ENCODE measurements at places on chromosomes 1 and 21. TPM values are rescaled to one million over a fixed set of nuclear protein-coding genes. Genes with fewer than 3 reads are reported as not detected.

- no peak overlapping the region for H3K4me3 ChIP-seq
- H3K27ac ChIP-seq, result no peak overlapping the region
- peaks cover 13% of the 10 kb centered on the region for H3K4me1 ChIP-seq
- no peaks in the 10 kb centered on the region for H3K27me3 ChIP-seq
- no peaks in the 10 kb centered on the region for H3K36me3 ChIP-seq
Observed at GRCh38 chr1:206734499-206735142, 36.0 kb upstream of the IL19 start.

Gene LRRC71
- total RNA-seq, result not detected

DNA sequence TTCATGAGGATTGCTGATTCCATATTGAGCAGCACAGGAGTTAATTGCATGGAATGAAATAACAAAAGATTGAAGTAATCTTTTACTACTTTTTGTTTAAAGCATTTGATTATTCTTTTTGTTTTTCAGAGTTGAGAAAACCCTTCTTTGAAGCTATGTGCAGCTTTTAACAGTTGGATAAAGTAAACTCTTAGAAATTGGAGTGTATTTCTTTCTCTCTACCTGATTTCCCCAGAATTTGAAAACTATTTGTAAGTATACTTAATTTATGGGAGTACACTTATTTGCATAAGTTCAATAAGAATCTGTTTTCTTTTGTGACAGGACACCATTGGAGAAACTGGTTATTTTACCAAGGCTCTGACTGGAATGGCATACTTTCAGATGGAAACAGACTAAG lies 133.6 kb downstream of the TRIM33 start:
- H3K36me3 ChIP-seq, result peaks cover 6% of the 10 kb centered on the region
- H3K4me1 ChIP-seq, result no peaks in the 10 kb centered on the region
- H3K27me3 ChIP-seq, result no peaks in the 10 kb centered on the region
- no peak overlapping the region for H3K4me3 ChIP-seq
- DNase-seq, result no peak

DNA sequence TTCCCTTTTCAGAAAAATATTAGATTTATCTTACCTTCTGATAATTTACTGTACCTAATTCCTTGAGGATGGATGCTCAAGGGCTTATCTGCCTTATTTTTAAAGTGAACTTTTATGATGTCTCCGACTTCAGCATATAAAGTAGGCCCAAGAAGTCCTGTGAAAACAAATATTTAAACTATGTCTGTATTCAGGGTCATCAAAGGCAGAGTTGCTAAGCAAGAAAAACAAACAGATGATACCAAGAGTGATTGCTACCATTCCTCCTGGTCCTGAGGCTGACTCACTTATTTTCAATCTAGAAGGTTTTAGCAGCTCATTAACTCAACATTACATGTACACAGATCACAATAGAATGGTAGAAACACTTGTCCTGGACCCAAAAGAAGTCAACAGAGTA lies 14.1 kb downstream of the F5 start:
- peaks cover 8% of the 10 kb centered on the region for H3K27me3 ChIP-seq
- H3K27ac ChIP-seq, result no peak overlapping the region
- no peak overlapping the region for H3K4me3 ChIP-seq

Gene CCDC28B
- 16.4 TPM for total RNA-seq

Gene CXADR
- 226 TPM for total RNA-seq

- H3K27ac ChIP-seq, result no peak overlapping the region
- no peaks in the 10 kb centered on the region for H3K36me3 ChIP-seq
- H3K4me1 ChIP-seq, result no peaks in the 10 kb centered on the region
- no peak overlapping the region for H3K4me3 ChIP-seq
Observed at GRCh38 chr1:48568501-48568900, 96.5 kb upstream of the SPATA6 start.

DNA sequence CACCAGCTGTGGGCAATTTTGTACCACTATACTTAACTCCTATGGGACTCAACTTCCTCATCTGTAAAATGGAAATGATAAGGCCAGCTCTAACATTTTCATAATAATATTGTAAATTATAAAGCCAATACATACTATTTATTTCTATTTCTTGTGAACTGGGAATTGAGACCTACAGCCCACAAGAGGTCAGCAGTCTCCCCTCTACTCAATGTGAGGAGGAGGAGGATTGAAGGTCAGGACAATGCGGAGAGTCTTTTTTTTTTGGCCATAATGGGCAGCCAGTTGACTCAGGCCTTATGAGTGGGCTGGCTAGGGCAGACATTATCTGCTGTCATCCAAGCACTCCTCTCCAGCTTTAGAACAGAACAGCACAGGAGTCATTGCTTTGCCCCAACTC lies 90.5 kb downstream of the NUF2 start:
- no peak for DNase-seq
- no peak overlapping the region for H3K27ac ChIP-seq
- H3K27me3 ChIP-seq, result no peaks in the 10 kb centered on the region
- H3K4me1 ChIP-seq, result peaks cover 6% of the 10 kb centered on the region

Gene SLAMF7
- total RNA-seq, result not detected

DNA sequence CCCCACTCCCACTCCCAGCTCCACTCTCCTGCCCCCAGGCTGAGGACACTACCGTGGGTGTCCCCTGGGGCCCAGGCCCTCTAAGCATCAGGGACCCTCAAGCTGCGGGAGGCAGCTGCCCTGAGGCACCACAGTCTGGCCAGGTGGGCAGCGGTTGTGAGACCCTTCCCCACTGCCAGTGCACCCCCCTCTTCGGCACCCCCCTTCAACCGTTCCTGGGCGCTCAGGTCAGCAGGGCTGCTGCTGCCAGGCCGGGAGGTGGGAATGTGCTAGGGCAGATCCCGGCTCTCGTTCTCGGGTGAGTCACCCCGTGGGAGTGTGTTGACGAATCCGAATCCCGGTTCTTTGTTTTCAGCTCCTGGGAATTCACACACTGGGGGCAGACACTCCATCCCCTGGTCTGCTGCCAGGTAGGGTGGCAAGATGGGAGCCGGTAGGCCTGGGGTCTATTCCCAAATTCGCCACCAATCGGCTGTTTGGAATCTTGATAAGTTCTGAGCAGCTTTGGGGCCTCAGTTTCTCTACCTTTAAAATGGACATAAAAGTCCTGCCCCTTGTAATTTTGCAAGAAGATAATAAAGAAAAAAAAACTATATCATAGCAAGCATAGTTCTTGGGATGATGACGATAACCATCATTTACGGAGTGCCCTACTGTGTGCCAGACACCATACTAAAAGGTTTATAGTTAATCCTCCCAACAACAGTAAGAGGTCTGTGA lies 28.5 kb upstream of the CASZ1 start:
- no peak for DNase-seq
- H3K27ac ChIP-seq, result no peak overlapping the region
- no peak overlapping the region for H3K4me3 ChIP-seq
- H3K36me3 ChIP-seq, result no peaks in the 10 kb centered on the region

DNA sequence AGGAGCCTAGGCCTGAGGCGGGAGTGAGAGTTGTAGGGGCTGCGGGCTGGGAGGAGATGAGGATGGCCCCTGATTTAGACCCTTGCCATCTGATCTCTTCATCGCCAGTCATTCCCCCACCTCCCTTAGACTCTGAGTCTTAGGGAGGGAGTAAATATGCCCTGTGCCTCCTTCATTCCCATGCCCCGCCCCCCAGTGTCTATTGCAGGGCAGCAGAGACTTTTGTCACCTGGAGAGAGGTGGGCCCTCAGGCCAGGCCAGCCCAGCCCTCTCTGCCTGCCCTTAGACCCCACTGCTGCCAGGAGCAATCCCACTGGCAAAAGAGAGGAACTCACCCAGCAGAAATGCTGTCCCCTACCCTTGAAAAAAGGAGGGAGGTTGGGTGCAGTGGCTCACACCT lies 3.2 kb upstream of the MFAP2 start:
- H3K36me3 ChIP-seq, result no peaks in the 10 kb centered on the region
- no peak overlapping the region for H3K4me3 ChIP-seq
- H3K4me1 ChIP-seq, result peaks cover 18% of the 10 kb centered on the region
- no peaks in the 10 kb centered on the region for H3K27me3 ChIP-seq

Gene CD84
- not detected for total RNA-seq

Gene AGT
- 0.15 TPM for total RNA-seq

Gene ATP6V1G3
- total RNA-seq, result not detected

Gene AVPR1B
- not detected for total RNA-seq

Gene C1QTNF12
- total RNA-seq, result 0.28 TPM

Gene DOP1B
- total RNA-seq, result 10.7 TPM

GRCh38 chr1:221435504-221435904 lies 306.4 kb downstream of the DUSP10 start:
- no peaks in the 10 kb centered on the region for H3K4me1 ChIP-seq
- peak; percentile 46 for DNase-seq
- no peaks in the 10 kb centered on the region for H3K36me3 ChIP-seq
- H3K4me3 ChIP-seq, result no peak overlapping the region
